ENCODE measurements at places on chromosomes 12 and 14. TPM values are rescaled to one million over a fixed set of nuclear protein-coding genes. Genes with fewer than 3 reads are reported as not detected.

- no peak for DNase-seq
Observed at GRCh38 chr14:92591346-92591745, 77.8 kb downstream of the RIN3 start.

GRCh38 chr12:93616584-93617101, 44.2 kb downstream of the SOCS2 start:
- DNase-seq, result no peak

GRCh38 chr12:12338527-12339168, 11.4 kb downstream of the MANSC1 start:
- no peak for DNase-seq

DNA sequence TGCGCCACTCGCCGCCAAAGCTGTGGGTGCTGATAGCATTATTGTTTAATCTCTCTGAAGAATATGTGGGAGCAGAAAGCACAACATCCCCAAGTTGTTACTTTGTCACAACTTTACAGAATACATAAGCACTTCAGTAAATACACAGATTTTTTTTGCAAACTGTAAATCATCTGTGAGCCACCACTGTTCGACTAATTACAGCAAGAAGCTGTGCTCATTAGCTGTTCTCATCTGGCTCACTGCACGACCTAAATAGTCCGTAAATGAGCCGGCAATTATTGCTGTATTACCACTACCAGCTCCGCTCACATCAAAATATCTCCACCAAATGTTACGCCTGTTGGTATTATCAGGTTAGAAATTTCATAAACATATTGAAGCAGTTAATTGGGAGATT, 228.9 kb upstream of the PRKD1 start:
- DNase-seq, result no peak

- DNase-seq, result peak; percentile 5
Observed at GRCh38 chr12:112978163-112979040, at the start of gene OAS2. TSS of gene OAS2 (plus strand) at chr12:112978519. CDS start at chr12:112978609, 90 bp downstream.

- no peak for DNase-seq
Observed at GRCh38 chr12:108099073-108099472, 30.0 kb upstream of the WSCD2 start.

GRCh38 chr12:537772-538171, 78.0 kb downstream of the B4GALNT3 start:
- DNase-seq, result no peak

Gene MAGOHB
- 43.7 TPM for polyA plus RNA-seq

Gene SLC5A8
- 33.1 TPM for polyA plus RNA-seq

Gene CALCOCO1
- 137 TPM for polyA plus RNA-seq

All from left kidney (tissue), 8 donors.